Activated CD4-positive, CD25-positive, alpha-beta regulatory T cell treated with anti-CD3 and anti-CD28 coated beads, Interleukin-2, amount 50 U/mL, for 72 hours (primary cell): ENCODE measurements at places on chromosomes 3 and 15.

- no peak for DNase-seq
Measured at GRCh38 chr15:73845507-73845906, 27.9 kb upstream of the TBC1D21 start.

DNA sequence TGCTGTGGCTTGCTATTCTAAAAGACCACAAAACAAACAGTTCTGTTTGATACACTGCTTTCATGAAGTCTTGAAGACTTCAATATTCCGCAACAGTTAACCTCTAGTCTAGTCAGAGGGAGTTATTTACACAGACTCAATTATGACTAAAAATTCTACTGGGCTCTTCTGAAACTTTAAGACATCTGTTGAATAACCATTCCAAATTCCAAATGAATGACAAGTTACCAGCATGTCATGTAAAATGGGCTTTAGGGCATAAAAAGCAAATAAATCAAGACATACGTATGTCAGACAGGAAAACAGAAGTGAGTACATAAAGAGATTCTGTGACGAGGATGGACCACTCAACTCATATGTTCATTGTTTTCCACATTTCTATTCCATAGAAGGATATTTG, 93.9 kb downstream of the PLOD2 start:
- DNase-seq: no peak

DNA sequence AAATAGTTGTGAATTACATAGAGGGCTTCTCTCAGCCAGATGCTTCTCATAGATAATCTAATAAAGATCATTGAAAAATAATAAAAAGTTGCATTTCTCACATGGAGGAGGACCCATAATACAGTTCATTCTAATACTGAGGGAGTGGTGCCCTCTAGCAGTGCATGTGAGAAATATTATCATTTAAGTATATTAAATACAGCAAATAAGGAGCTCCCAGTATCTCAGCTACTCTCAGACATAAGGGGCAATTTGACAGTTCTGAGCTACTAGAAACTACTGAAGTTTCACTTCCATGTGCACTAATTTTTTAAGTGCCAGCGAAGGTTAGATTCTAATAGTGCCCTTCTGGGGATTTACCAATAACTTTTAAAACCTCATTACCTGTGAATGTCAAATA, 188.3 kb downstream of the IL5RA start:
- no peak for DNase-seq

- DNase-seq: no peak
Measured at GRCh38 chr3:183449791-183450190, 21.4 kb upstream of the MCF2L2 start.

- DNase-seq: no peak
Measured at GRCh38 chr3:152229692-152230091, 39.0 kb upstream of the MBNL1 start.

- DNase-seq: no peak
Measured at GRCh38 chr15:37058316-37058985, 41.9 kb downstream of the MEIS2 start.

DNA sequence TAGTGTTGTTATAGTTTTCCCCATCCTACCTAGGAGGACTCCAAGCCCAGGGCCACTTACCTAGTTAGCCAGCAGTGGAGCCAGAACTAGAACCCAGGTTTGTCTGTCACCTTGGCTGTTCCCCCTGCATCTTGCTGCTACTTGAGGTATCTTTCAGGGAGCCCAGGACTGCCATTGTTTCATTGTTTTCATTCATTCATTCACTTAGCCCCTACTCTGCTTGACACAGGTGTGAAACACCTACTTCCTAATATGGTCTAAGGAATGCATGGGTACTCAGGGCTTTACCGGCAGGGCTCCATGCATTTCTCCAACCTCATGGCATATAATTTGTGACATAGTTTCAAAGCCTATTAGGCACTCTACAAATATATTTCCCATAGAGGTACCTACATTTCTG, 266.6 kb upstream of the TPM1 start:
- no peak for DNase-seq
